Peyer's patch (tissue), 4 donors: ENCODE measurements at places on chromosomes 3 and 15. TPM values are rescaled to one million over a fixed set of nuclear protein-coding genes. Genes with fewer than 3 reads are reported as not detected.

DNA sequence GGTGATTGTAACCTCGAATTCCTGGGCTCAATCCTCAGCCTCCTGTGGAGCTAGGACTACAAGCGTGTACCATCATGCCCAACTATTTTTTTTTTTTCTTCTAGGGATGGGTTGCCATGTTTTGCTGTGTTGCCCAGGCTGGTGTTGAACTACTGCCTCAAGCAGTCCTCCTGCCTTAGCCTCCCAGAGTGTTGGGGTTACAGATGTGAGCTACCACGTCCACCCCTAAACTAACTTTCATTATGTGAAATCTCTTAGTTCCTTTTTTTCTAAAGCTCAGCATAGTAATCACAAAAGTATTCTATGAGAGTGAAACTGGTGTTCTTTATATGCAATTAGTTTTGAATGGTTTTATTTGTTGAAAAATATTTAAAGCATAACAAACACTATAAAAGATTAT lies 92.1 kb downstream of the XRN1 start:
- no peaks in the 10 kb centered on the region for H3K27me3 ChIP-seq
- H3K4me1 ChIP-seq, result no peaks in the 10 kb centered on the region
- no peak for DNase-seq
- no peaks in the 10 kb centered on the region for H3K36me3 ChIP-seq
- H3K27ac ChIP-seq, result no peak overlapping the region

DNA sequence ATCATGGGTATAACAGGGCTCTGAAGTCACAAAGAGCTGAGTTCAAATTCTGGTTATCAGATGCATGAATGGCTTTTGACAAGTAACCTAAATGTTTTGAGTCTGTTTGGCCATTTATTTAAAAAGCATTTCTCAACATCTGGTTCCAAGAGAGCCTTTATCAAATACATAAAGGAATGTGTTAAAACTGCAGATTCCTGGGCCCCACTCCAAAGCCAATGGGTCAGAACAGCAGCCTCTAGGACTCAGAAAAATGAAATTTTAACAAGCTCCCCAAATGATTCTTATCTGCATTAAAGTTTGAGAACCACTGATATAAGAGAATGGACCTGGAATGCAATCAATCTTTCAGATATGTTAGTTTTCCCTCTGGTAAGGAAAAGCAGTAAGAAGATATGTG lies 3.4 kb downstream of the B4GALT4 start:
- H3K4me1 ChIP-seq, result no peaks in the 10 kb centered on the region
- no peak overlapping the region for H3K4me3 ChIP-seq
- no peaks in the 10 kb centered on the region for H3K27me3 ChIP-seq
- H3K36me3 ChIP-seq, result peaks cover 47% of the 10 kb centered on the region
- no peak overlapping the region for H3K27ac ChIP-seq

Gene LRRIQ4
- not detected for total RNA-seq

Gene FOXB1
- total RNA-seq, result not detected

DNA sequence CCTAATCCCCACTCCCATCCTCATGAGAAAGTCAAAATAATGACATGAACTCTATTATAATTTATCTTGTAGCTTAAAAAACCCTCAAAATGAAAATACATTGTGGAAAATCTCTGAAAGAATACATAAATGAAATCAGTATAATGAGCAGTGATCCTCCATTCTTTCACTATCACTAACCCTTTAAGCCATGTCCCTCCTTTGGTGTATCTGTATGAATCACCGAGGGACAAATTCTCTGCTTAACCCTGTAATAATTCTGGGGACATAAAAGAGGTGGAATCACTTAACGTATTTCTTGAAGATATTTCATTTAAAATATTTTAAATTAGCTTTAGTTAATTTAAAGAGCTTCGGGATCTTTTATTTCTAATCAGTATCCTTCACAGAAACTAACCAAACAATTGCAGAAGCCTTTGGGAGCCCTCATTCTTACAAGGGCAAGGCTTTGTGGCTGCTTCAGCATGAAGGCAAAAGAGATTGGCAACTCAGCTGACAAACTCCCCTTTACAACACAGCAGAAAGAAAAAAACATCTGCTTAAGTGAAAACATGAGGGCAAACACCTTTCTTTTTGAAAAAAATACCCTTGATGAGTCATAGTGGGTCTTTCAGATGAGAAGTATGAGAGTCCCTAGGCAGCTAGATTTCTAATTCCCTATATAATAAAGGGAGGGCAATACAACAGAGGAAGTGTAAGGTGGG lies 44.0 kb upstream of the ALCAM start:
- H3K27me3 ChIP-seq, result no peaks in the 10 kb centered on the region
- H3K27ac ChIP-seq, result no peak overlapping the region

GRCh38 chr3:128917291-128917690 lies 37.9 kb downstream of the ACAD9 start:
- no peak overlapping the region for H3K27ac ChIP-seq
- H3K4me3 ChIP-seq, result no peak overlapping the region
- no peaks in the 10 kb centered on the region for H3K27me3 ChIP-seq
- DNase-seq, result no peak
- H3K36me3 ChIP-seq, result no peaks in the 10 kb centered on the region

DNA sequence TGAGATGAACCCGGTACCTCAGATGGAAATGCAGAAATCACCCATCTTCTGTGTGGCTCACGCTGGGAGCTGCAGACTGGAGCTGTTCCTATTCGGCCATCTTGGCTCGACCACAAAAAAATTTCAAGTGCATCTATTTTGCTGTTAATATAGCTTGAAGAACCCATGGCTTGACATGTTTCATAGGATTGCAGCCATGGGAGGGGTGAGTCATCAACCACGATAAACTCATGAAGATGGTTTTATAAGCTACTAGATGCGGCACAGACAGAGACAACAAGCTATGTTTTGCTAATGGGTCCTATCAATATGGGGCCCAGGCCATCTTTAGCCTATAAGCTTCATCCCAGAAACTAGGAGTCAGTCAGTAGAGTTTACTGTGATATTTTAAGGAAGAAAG lies 100.4 kb upstream of the PHLDB2 start:
- H3K27ac ChIP-seq, result no peak overlapping the region
- DNase-seq, result no peak
- no peak overlapping the region for H3K4me3 ChIP-seq
- no peaks in the 10 kb centered on the region for H3K27me3 ChIP-seq
- H3K36me3 ChIP-seq, result no peaks in the 10 kb centered on the region
- H3K4me1 ChIP-seq, result no peaks in the 10 kb centered on the region

GRCh38 chr3:62832553-62832952 lies 42.7 kb downstream of the CADPS start:
- H3K36me3 ChIP-seq, result no peaks in the 10 kb centered on the region
- no peaks in the 10 kb centered on the region for H3K4me1 ChIP-seq
- H3K27me3 ChIP-seq, result no peaks in the 10 kb centered on the region
- no peak for DNase-seq
- H3K4me3 ChIP-seq, result no peak overlapping the region

Gene FEZF2
- total RNA-seq, result not detected

DNA sequence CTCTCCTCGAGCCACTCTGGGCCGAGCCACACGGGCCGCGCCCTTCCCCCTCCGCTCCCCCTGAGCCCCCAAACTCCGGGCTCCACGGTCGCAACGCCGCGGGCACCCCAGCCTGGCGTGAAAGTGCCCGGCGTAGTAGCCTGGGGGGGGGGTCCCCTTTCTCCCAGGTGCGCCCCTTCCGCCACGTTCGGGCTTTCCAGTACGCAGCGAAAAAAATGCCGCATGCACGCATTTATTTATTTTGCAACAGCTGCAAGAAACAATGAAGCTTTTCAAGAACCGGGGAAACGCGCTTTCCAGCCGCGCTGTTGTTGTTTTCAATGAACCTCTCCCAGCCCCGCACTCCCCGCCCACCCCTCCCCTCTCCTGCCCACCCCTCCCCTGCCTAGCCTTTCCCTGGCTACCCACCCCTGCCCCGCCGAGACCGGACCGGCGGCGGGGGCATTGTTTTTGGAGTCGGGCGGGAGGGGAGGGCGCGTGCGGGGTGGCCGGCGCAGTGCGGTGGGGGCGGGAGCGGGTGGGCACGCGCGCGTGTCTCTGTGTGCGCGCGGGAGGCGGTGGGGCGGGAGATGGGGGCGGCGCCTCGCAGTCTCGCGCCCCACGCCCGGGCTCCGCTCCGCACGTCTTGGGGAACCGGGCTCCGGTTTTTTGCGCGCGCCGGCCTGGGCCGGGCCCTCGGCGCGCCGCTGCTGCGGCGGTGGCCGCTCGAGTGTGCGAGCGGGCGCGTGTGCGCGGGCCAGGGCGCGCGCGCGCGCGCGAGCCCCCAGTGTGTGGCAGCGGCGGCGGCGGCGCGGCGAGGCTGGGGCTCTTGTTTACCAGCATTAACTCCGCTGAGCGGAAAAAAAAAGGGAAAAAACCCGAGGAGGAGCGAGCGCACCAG lies at the start of gene IGF1R:
Gene IGF1R (plus strand): TSS at position 766 of the 880 bp plus-strand sequence. CDS start 1,043 bp downstream, outside the sequence.
- peak within 1 kb of the TSS; percentile 75 for H3K4me3 ChIP-seq
- H3K36me3 ChIP-seq, result no peaks in the 10 kb centered on the region
- peaks cover 13% of the 10 kb centered on the region for H3K4me1 ChIP-seq
- peak within 1 kb of the TSS; percentile 92 for H3K27ac ChIP-seq
- no peaks in the 10 kb centered on the region for H3K27me3 ChIP-seq

GRCh38 chr3:32454731-32455608 lies 47.7 kb downstream of the CMTM6 start:
- no peaks in the 10 kb centered on the region for H3K4me1 ChIP-seq
- H3K36me3 ChIP-seq, result no peaks in the 10 kb centered on the region
- no peaks in the 10 kb centered on the region for H3K27me3 ChIP-seq
- H3K27ac ChIP-seq, result peak overlapping the region; percentile 54
- no peak for DNase-seq

Gene CILP
- total RNA-seq, result 14.4 TPM

DNA sequence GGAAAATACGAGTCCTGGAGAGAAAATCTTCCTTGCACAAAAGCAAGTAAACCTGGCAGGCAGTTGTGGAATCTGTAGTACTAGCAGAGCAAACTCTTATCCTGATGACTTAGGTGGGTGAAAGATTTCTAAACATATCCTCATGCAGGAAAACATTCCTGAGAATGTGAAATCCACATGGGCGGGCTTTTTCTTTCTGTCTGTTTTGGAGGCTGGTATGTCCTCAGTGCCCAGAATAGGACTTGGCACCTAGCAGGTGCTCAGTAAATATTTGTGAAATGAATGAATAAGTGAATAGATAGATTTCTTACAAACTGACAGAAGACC lies 53.3 kb downstream of the FAM174B start:
- no peak for DNase-seq
- no peak overlapping the region for H3K4me3 ChIP-seq
- no peaks in the 10 kb centered on the region for H3K27me3 ChIP-seq
- no peaks in the 10 kb centered on the region for H3K36me3 ChIP-seq
- no peak overlapping the region for H3K27ac ChIP-seq

DNA sequence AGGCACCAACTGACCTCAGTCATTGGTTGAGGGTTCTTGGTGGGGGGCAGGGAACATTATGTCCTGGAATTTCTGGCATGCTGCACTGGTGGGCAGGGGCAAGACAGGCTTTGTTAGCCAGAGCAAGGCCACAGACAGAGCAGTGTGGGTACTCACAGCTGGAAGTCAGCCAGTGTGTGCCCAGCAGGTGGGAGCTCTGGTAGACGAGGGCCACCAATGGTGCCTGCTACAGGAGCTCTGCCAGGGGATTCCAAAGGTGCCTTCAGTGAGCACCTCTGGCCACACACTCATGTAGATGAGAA lies 31.3 kb downstream of the CYP8B1 start:
- no peak for DNase-seq
- no peaks in the 10 kb centered on the region for H3K36me3 ChIP-seq
- no peak overlapping the region for H3K4me3 ChIP-seq
- no peaks in the 10 kb centered on the region for H3K4me1 ChIP-seq
- no peaks in the 10 kb centered on the region for H3K27me3 ChIP-seq

GRCh38 chr3:197881270-197881969 lies 68.6 kb upstream of the RPL35A start:
- H3K27me3 ChIP-seq, result no peaks in the 10 kb centered on the region
- H3K27ac ChIP-seq, result no peak overlapping the region
- H3K4me1 ChIP-seq, result no peaks in the 10 kb centered on the region
- no peaks in the 10 kb centered on the region for H3K36me3 ChIP-seq
- no peak for DNase-seq

- no peak overlapping the region for H3K27ac ChIP-seq
- H3K36me3 ChIP-seq, result no peaks in the 10 kb centered on the region
- DNase-seq, result no peak
- no peaks in the 10 kb centered on the region for H3K4me1 ChIP-seq
- no peak overlapping the region for H3K4me3 ChIP-seq
Measured at GRCh38 chr3:94862703-94863102, 799.8 kb downstream of the NSUN3 start.

Gene ATP13A3
- 54.5 TPM for total RNA-seq

GRCh38 chr3:189537135-189537534 lies 94.1 kb upstream of the TP63 start:
- H3K4me3 ChIP-seq, result no peak overlapping the region
- no peak overlapping the region for H3K27ac ChIP-seq
- H3K27me3 ChIP-seq, result no peaks in the 10 kb centered on the region
- H3K36me3 ChIP-seq, result no peaks in the 10 kb centered on the region
- no peaks in the 10 kb centered on the region for H3K4me1 ChIP-seq

DNA sequence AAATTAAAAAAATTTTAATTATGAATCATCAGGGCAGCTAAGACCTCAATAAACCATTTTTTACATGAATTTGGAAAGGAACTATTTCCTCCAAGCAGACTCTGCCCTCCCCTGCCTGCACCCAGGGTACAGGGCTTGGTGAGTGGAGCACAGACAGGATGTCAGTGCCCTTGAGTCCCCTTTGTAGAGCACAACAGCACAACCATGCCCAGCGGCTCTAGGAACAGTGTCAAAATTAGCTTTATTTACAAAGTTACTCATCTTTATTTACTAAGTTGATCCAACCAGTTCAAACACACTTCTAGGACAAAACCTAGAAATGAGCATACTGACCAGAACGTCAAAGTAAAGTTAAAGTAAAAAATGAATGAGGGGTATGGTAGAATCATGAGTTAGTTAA lies 90.6 kb upstream of the TSC22D2 start:
- H3K4me1 ChIP-seq, result no peaks in the 10 kb centered on the region
- no peak overlapping the region for H3K4me3 ChIP-seq
- H3K27ac ChIP-seq, result no peak overlapping the region

Gene PPCDC
- 20.0 TPM for total RNA-seq

Gene SYNPR
- total RNA-seq, result not detected

Gene POLQ
- 3.9 TPM for total RNA-seq

DNA sequence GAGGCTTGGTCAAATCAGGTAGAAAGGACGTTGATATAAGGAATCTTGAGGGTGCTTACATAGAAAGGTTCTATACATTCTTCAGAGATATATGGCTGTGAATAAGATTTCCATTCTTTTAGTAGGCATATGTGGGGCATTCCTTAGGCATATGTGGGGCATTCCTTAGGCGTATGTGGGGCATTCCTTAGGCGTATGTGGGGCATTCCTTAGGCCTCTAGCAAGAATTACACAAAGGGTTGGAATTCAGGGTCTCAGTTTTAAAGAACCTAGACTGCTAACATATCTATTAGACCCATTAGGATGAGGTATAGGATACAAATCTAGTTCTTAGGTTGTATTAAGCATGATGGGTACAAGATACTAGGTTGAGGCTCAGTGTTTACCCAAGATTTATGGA lies 607.8 kb downstream of the SI start:
- no peaks in the 10 kb centered on the region for H3K36me3 ChIP-seq
- DNase-seq, result no peak
- no peak overlapping the region for H3K27ac ChIP-seq
- no peak overlapping the region for H3K4me3 ChIP-seq
